ENCODE measurements at places on chromosomes 11 and 22. TPM values are rescaled to one million over a fixed set of nuclear protein-coding genes. Genes with fewer than 3 reads are reported as not detected.

Gene OR4D11
- not detected for polyA plus RNA-seq

- DNase-seq, result no peak
Observed at GRCh38 chr11:131886201-131886600, 515.8 kb downstream of the NTM start.

GRCh38 chr11:34613552-34614056, 7.3 kb upstream of the EHF start:
- DNase-seq, result no peak

Gene RASGRP2
- polyA plus RNA-seq, result 22.3 TPM

DNA sequence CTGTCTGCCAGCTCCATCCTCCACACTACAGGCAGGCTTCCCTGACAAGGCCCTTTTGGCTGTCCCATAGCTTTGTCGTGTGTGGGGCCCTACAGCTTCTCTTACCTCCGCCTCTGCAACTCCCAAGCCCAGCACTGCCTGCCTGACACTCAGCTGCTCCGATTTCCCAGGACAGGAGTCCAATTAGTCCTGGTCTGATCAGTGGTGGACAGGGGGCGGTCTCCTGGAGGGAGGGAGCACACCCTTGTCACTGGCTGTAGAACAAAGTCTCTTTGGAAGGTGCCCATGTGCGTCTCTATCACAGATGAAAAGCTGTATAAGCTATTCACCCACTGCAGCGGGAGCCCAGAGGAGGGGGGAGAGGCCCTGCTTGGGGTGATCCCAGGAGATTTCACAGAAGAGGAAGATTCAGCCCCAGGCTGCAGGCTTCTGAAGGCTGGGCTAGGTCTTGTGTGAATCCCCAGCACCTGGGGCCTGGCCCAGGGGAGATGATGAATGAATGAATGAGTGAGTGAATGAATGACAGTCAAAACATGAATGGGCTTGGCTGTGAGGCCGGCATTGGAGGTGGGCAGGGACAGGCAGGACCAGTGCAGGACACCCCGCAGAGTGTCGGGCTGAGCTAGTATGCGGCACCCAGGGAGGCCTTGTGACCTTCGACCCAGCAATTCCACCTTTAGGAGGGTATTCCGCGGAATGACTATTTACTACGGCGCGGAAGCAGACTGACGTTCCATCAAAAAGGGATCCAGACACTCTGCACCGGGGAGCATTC, 142.4 kb downstream of the CACNA1I start:
- DNase-seq, result no peak

GRCh38 chr11:64890522-64890939, 12.1 kb upstream of the EHD1 start:
- DNase-seq, result no peak

DNA sequence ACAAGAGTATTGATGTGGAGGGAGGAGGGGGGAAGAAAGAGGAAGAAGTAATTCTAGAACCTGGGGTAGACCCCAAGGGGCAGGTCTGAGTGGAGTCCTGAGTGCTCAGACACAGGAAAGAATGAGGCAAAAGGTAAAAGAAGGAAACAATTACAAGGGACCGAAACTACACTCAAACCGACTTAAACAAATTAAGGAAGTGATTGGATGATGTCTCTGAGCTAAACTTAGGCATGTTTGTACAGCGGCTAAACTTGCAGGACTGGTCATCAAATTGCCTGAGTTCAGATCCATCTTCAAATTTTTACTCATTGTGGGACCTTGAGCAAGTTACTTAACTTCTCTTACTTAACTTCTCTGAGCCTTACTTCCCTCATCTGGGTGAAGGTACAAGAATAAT, 86.3 kb upstream of the LRRC55 start:
- no peak for DNase-seq

GRCh38 chr11:77142091-77142975, 14.3 kb downstream of the MYO7A start:
- DNase-seq, result no peak

Gene LARGE1
- polyA plus RNA-seq, result 9.2 TPM

Gene CCDC86
- 24.7 TPM for polyA plus RNA-seq

Gene KRTAP5-9
- not detected for polyA plus RNA-seq

DNA sequence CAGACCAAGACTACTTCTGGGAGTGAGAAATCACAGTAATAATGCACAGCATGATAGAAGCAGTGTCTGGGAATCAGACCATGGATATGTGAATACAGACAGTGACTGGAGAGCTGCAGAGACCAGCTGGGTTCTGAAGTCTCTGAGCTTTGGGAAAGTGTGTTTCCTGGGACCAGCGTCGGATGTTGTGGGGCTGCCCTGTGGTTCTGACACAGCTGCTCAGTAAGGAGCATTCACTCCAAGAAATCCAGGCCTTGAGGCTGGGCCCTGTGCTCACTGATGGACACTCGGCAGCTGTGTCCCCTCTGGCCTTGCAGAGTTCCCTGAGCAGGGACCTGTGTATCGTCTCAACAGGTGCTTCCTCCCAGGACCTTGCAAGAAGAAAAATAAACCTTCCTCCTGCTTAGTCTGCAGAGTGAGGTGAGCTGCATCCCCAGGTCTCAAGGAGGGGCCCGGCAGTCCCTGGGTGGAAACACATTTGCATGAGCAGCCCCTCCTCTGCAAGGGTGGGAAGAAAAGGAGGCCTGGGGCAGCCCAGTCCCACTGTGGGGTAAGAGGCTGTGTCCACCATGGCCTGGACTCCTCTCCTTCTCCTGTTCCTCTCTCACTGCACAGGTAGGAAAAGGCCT, 107.9 kb downstream of the VPREB1 start:
- no peak for DNase-seq

Gene ELP4
- polyA plus RNA-seq, result 18.4 TPM

Gene MPPED2
- polyA plus RNA-seq, result 9.6 TPM

DNA sequence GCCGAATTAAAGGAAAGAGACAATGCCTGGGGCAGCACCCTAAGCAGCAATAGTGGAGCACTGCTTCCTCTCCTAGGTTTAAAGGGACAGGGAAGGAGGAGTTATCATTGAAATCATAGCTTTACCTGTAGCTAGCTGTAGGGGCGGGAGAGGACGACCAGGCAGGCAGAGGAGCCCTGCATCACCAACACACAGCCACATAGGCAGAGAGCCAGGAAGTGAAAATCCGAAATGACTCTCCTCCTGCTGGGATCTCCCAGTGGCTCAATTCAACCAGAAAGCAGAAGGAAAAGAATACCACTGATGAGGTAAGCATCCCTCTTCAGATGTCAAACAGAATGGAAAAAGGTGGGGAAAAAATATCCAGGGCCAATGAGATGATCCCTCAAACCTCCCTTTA, 20.4 kb downstream of the MRGPRX4 start:
- DNase-seq, result no peak

GRCh38 chr22:24432059-24432853, 4.9 kb downstream of the ADORA2A start:
- DNase-seq, result peak; percentile 59

Gene IFTAP
- 39.1 TPM for polyA plus RNA-seq

DNA sequence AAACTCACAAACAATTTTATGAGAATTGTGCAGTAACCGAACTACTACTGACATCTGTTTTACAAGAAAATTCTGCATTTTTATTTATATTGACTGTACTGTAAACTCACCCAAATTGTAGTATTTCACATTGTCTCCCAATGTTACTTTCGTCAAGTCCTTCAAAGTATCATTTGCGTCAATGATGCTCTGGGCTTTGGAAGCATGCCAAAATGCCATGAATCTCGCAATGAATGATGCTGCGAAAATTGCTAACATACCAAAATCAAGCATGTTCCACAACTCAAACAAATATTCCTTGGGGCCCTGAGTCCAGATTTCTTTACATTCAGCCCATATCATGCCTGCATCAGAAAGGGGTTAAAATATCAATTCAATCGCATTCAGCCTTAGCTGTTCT, 107.6 kb downstream of the TRPC6 start:
- no peak for DNase-seq

Gene OR8G5
- polyA plus RNA-seq, result not detected

DNA sequence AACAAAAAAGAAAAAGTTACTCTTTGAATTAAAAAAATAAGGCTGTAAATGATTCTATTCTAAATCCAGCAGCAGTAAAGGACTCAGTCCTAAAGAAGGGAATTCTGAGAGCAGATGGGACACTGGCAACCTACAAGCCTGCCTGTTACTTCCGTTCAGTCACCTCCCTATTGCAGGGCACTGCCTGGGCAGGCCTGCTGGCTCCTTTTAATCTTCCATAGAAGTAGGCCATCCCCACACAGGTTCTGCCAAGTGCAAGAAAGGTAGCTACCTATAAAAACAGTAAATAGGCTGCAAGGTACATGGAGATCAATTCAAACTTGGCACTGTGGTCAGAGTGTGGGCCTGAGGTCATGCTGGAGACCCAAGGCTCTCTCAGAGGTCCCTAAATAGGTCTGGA, 136.4 kb downstream of the TRIM44 start:
- DNase-seq, result no peak

Gene GGTLC3
- polyA plus RNA-seq, result not detected

Gene REXO2
- polyA plus RNA-seq, result 48.2 TPM

Gene APOL4
- polyA plus RNA-seq, result not detected

DNA sequence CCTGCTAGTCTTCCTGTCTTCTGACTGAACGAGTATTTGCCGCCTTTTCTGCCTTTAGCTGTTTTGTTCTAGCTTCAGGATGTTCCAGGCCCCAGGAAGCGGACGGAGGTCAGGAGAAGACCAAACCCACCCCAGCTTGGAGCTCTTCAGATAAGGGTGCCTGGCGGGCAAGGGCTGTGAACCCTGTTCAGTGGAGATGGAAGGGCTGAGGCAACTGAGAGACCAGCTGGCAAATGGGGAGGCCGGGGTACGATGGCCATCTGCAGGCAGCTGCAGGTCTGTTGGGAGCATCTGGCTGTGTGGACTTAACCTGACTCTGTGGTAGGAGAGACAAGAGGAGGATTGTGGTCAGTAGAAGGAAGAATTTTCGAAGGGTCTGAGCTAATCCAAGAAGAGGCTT, 95.6 kb downstream of the CHST1 start:
- DNase-seq, result no peak

GRCh38 chr11:128367573-128367972, 219.8 kb downstream of the ETS1 start:
- DNase-seq, result no peak

GRCh38 chr11:15976433-15977045, 379.8 kb downstream of the SOX6 start:
- no peak for DNase-seq

- peak; percentile 78 for DNase-seq
Observed at GRCh38 chr11:63945477-63946163, 6.8 kb downstream of the NAA40 start.

Data from muscle of arm (tissue), 14 donors.